Testis (tissue), 5 donors: ENCODE measurements at places on chromosomes 5 and 9. TPM values are rescaled to one million over a fixed set of nuclear protein-coding genes. Genes with fewer than 3 reads are reported as not detected.

The TRIM7 gene
- 0.47 TPM for polyA plus RNA-seq

The RORB gene
- 0.90 TPM for polyA plus RNA-seq

The DDX4 gene
- 165 TPM for polyA plus RNA-seq

The ADGRD2 gene
- polyA plus RNA-seq, result 1.5 TPM

DNA sequence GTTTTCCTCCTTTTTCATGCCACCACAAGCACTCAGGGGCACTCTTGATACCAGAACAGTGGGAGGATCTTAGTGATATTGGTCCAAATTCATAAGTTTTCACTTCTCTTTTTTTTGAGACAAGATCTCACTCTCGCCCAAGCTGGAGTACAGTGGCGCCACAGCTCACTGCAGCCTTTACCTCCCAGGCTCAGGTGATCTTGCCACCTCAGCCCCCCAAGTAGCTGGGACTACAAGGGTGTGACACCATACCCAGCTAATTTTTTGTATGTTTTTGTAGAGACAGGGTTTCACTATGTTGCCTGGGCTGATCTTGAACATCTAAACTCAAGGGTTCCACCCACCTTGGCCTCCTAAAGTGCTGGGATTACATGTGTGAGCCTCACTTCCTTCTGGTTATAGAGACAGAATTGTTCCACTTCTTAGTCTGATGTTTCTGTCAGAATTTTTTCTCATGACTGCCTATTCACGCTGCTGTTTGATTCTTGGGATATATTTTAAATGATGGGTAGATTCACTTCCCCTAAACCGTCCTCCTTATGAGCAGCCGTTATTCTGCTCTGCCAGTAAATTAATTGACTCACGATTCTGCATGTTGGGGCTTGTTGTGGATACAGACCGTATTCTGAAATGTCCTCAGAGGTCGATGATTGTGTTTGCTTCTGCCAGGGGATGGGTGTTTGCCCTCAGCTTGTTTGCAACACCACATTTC lies 30.8 kb downstream of the MTAP start:
- DNase-seq, result no peak

GRCh38 chr9:77534376-77535057 lies 113.6 kb downstream of the GNA14 start:
- peak; percentile 62 for DNase-seq

DNA sequence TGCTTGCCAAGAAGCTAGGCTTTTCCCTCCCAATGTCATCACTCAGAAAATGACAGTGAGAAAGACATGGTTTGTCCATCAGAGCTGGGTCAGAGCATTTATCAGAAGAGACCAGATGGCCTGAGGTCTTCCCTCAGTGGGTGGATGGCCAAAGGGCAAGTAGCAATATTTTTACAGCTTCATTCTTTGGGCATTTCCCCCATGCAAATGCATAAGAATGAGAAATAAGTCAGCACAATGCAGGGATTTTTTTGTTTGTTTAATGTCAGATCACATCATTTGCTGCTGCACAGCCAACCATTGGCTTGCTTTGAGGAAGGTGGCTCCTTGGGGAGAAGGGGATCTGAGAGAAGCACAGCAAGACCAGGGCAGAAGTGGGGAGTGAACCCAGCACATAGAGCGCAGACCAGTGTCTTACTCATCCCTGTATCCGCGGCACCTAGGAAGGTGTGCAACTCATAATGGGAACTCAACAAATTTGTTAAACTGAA lies 209.6 kb downstream of the SEMA6A start:
- DNase-seq, result no peak

- DNase-seq, result no peak
These were observed 1.4 kb upstream of the ANKRD33B start for GRCh38 chr5:10562201-10563109.

GRCh38 chr5:109506556-109506955 lies 96.8 kb upstream of the PJA2 start:
- no peak for DNase-seq

DNA sequence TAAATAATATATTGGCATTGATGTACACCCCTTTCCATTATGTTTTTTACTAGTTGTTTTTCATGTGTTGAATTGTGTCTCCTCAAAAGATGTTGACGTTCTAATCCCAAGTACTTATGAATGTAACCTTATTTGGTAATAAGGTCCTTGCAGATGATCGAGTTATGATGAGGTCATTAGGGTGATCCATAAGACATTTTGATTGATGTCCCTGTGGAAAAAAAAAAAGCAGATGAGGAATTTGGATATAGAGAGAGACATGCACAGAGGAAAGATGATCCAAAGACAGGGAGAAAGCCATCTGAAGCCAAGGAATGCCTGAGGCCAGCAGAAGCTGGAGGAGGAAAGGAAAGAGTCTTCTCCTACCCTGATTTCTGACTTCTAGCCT lies 632.7 kb downstream of the TLR4 start:
- no peak for DNase-seq

GRCh38 chr5:73987915-73988314 lies 361.9 kb downstream of the ARHGEF28 start:
- no peak for DNase-seq

GRCh38 chr5:21398511-21398910 lies 1410.5 kb upstream of the CDH18 start:
- DNase-seq, result no peak
